ENCODE measurements at places on chromosomes 12 and 14.

- DNase-seq = peak; percentile 64
Observed at GRCh38 chr14:85934123-85934885, 404.4 kb downstream of the FLRT2 start.

DNA sequence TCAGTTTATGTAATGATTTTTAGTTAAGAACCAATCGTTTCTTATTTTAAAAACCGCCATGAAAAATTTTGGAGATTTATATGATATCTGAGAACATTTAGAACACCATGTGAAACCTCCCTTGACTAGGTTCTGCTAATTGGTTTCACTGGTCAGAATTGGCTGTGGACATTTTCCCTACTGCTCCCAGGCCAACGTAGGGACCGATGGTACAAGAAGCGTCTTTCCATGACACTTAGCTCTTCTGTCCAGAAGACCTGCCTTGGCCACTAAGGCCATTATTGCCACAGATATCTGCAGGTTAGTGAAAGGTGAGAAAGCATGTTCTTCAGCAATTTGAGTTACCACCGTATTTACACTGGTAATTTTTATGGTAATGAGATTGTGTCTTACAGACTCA is 424.0 kb downstream of the TMEM117 start:
- DNase-seq = no peak

DNA sequence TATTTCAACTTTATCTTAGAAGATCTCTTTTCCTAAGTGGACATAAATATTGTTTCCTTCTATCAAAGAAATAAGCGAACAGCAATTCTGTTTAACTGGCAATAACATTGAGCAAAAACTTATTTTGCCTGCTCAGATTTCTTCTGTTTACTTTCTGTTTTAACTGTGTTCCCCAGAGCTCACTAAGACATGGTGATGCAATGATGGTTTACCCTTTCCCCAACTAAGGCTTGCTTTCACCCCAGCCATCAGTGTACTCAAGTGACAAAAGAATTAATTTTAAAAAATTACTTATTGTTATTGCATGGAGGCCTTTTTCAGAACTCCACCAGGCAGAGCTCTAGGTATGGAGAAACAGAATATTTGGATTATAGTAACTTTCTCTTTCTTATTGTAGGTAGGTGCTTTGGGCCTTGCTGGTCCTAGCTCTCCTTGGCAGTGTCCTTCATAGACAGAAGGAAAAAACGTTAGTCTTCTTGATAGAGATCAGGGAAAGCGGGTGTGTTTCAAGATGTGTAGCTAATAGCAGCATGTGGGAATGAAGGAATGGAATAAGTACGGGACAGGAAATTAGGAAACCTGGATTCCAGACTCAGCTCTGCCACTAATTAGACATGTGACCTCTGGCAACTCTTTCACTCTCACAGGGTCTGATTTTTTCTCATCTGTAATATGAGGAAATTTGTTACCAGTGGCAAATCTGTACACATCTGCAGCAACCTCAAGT is 14.6 kb upstream of the DDHD1 start:
- DNase-seq = no peak

DNA sequence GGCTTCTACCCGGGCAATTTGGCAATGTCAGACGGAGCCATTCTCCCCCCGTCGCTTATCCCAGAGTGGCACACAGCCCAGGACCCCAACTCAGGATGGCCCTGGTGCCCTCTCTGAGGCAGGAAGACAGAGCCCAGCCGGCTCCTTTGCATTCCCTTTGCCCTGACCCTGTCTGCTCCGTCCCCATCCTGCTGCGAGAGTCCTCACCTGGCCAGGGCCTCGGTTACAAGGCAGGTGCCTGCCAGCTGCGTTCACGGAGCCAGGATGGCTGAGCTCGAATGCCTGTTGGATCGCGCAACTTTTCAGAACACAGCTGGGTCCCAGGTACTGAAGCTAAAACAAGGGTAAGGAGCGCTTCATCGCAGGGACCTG is 18.6 kb downstream of the LRTM2 start:
- no peak for DNase-seq

DNA sequence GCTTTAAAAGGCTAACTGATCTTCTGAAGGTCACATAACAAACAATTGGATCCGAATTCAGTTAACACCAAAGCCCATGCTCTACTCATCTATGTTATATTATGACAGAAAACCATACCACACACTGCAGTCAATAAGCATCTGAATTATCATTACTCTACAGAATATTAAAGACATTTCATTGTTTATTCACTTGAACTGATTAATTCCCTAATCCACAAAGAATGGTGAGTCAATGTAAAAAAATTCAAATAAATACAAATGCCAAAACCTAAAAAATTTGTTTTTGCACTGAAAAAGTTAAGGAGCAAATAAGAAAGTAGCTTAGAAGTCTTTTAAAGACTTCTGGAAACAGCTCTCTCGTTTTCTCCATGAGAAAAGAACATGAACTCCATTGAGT is 13.7 kb downstream of the NID2 start:
- no peak for DNase-seq

DNA sequence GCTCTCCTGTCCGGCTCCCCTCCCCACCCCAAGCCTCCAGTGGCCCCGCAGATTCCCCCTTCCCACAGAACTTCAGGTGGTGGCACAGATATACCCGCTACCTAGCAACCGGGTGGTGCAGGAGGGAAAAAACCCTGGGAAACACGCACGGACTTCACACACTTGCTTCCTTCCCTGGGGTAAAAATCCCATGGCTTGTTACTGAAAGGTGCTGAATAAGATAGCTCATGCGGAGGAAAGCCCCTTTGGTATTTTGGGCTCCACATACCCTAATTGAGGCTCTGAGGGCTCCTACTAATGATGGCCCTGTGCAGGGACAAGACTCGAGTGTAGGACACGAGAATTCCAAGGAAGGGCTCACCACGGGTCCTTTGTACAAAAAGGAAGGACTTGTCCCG is 869 bp upstream of the RIMBP2 start:
- no peak for DNase-seq

DNA sequence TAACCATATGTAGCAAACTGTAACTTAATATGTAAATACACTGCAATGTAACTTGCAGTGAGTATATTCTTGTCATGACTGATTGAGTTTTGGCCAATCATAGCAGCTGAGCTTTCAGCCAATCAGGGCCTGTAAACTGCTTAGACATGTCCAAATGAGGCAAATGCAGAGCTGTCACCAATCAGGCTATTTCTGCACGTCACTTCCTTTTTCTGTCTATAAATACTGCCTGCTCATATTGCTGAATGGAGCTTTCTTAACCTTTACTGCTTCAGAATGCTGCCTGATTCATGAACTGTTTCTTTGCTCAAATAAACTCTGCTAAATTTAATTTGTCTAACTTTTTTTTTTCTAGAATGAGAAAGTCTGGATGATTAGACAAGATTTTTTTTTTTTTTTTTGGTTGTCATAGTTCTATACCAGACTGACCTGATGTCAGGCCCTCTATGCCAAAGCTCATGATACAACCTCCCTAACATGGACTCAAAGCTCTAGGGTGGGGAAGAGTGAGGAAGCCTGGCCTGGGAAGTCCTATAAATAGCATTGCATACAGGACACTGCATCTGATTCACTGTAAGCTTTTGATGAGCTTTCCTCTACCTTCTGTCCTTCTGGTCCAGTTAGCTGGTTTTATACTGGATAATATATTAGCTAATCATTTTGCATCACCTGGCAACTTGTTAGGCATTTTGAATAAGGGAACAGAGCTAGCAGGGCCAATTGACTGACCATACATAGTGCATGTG is 12.0 kb downstream of the MGP start:
- no peak for DNase-seq

- no peak for DNase-seq
Observed at GRCh38 chr14:99676657-99677056, 7.4 kb upstream of the CYP46A1 start.

DNA sequence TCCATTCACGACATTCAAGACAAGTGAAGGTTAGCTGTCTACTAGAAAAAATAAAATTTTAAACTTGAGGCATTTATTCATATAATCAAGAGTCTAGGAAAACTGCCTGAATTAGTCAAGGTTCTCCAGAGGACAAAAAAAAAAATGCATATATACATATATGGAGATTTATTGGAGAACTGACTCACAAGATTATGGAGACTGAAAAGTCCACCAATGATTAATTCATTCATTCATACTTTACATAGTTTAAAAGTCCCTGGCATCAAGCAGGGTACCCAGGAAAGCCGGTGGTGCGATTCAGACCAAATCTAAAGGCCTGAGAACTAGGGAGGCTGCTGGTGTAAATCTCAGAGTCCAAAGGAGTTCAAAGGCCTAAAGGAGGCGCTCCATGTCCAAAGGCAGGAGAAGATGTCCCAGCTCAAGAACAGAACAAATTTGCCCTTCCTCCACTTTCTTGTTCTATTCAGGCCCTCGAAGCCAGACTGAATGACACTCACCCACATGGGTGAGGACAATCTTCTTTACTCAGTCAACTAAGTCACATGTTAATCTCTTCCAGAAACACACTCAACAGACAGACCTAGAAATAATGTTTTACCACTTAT is 64.3 kb downstream of the ANKS1B start:
- DNase-seq = no peak

- no peak for DNase-seq
Observed at GRCh38 chr12:78210506-78210860, 379.8 kb downstream of the NAV3 start.

- DNase-seq = no peak
Observed at GRCh38 chr12:22118238-22118790, 72.3 kb downstream of the CMAS start.

GRCh38 chr12:70045514-70045913 is 197.7 kb upstream of the CNOT2 start:
- DNase-seq = no peak

- DNase-seq = no peak
Observed at GRCh38 chr12:108106599-108106998, 22.5 kb upstream of the WSCD2 start.

GRCh38 chr14:33762161-33762851 is 188.6 kb downstream of the EGLN3 start:
- DNase-seq = no peak

DNA sequence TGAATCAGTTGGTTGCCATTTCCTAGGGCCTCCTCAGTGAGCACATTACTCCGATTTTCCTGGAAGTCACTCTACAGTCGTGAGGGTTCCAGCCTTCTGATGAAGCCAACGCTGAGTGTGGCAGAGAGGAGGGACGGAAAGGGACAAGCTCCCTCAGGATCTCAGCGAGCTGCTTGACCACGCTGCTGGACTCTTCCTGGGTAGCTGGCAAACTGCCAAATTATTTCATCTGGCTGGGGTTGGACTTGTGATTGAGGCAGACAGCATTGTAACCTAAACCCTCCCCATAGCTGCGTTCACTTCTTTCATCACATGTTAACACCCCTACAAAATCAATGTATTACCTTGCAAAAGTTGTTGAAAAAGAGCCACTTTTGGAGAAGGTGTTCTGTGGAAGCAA is 69.6 kb upstream of the CHST11 start:
- DNase-seq = no peak

GRCh38 chr14:76376878-76377734 is 1.2 kb downstream of the ESRRB start:
- no peak for DNase-seq

- DNase-seq = peak; percentile 89
Observed at GRCh38 chr12:53219956-53220693, 11.9 kb downstream of the RARG start.

- DNase-seq = no peak
Observed at GRCh38 chr12:103301642-103302591, 193.9 kb downstream of the C12orf42 start.

DNA sequence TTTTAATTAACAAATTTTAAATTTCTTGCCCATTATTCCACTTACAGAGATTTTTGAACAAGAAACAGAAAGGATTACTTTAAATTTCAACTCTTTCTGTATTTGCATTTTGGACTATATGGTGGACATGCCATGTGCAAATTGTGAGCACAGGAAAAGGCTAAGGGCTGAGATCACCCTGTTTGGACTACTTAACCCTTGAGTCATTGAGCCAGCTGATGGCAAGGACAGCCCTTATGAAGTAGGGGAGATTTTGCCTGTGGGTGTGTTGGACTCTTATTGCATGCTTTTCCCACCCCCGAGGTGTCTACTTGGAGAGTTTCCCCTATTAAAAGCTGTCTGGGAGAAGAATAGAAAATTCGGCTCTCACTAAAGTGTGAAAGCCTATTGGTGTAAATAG is 17.2 kb downstream of the DERA start:
- no peak for DNase-seq

- no peak for DNase-seq
Observed at GRCh38 chr14:30518867-30519560, 39.9 kb upstream of the G2E3 start.

DNA sequence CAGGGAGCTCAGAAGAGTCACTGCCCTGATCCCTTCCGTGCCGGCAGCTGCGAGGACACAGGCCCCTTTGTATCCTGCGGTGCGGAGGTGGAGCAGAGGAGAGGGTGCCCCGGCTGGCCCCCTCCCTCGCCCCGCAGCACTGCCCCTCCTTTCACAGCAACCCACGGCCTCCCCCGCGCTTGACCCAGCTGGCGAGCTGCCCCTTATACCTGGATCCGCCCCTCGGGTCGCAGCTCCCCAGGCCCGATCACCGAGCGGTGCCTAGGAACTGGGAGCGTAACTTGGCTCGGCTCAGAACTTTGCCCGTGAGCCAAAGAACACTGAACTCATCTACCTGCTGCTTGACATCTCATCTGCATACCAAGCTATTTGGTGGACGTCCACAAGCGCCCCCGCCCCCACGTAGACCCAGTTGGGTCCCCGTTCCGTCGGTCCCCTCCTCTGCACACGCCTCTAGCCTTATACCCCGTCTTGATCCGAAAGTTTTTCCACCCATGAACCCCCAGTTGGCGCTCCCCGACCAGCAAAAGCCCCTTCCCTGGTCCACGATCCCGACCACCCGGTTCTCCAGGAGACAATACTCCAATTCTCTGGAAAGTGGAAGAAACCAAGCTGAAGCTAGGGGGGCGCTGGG is 697 bp upstream of the DNAJC14 start:
- DNase-seq = peak; percentile 52

- DNase-seq = no peak
Observed at GRCh38 chr12:60630796-60631195, 1035.0 kb downstream of the SLC16A7 start.

- DNase-seq = no peak
Observed at GRCh38 chr14:96824283-96824682, 27.1 kb downstream of the VRK1 start.

DNA sequence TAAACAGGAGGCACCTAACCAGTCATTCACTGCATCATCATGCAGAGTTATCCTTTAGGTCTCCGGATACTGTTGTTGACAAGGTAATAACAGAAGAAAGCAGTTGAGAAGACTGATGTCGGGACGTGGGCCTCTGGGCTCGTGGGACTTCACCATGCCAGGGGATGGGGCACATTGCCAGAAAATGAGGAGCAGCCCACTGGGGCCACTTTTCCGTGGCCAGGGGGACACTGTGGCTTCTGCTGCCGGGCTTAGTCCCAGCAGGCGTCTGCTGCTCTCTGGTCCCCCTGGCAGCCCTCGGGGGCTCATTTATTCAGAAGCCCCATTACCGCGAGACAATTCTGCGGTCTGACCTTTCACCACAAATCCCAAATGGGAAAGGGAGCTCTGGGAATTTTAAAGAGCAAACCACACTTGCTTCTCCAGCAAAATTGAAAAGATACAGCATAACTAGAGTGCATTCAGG is 201.2 kb downstream of the DAD1 start:
- DNase-seq = no peak

- no peak for DNase-seq
Observed at GRCh38 chr14:65237023-65237814, 134.9 kb upstream of the MAX start.

GRCh38 chr14:37246427-37246829 is 48.7 kb downstream of the MIPOL1 start:
- DNase-seq = no peak

- peak; percentile 50 for DNase-seq
Observed at GRCh38 chr12:69161829-69162228, 77.5 kb upstream of the CPSF6 start.

All from activated T-cell treated with anti-CD3 and anti-CD28 coated beads, Interleukin-2, amount 50 U/mL, for 48 hours (primary cell).